ENCODE measurements at places on chromosomes 13 and 19.

DNA sequence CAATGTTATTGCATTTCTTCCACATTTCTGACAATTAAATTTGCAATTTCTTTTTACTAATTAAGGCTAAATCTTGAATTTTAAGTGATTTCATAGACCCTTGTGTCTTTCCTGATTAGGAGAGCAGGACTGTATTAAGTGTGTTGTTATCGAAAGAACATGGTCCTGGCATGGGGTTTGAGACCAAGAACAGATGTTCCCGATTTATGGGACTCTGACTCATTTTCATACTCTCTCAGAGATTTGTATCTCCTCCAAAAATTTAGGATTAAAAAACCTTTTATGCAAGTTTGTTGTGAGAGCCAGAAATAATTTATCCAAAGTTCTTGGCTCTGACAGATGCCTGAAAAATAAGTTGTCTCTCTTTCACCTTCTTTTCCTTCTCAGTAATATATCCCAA is 589.3 kb upstream of the ARGLU1 start:
- DNase-seq = no peak

DNA sequence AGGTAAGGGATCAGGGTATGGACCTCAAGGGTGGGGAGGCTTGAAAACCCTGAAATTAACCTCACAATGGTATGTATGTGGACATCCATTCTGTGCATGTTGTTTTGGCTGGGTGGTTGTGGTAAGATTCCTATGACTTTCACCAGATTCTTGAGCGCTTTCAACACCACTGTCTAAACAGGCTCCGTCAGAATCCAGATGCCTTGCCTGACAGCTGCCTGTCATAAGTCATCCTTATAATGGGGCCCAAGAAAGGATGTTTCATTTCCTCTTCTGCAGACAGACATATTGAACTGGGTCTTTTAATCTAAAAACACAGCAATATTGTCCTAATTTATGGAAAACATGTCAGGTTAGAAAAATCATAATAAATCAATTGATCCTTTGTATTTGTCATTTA is 41.3 kb downstream of the ALOX5AP start:
- no peak for DNase-seq

DNA sequence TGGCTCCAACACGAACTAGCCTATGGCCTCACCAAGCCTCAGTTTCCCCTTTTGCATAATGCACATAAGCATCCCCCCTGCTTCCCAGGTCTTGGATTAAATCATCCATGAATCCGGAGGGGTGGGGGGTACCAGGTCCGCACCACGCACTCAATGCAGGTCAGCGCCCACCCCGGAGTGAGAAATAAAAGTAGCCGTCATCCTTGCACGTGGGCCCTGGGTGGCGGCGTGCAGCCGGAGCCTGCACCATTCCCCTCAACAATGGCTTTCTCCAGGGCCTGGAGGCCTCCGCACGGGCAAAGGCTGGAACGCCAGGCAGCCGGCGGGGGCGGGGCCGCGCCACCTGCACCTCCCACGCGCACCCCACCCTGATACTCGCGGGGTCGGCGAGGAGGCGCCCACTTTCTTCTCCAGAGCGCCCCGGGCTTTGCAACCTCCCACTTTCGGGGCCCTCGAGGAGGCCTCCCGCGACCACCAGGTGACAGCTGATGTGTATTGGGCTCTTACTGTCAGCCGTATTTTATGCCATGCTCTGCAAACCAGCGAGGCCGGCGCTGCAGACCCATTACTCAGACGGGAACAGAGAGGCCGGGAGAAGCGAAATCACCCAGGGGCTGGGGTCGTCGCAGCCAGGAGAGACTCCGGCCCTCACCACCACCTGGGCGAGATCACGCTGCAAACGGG is 767 bp upstream of the GADD45B start:
- peak; percentile 36 for DNase-seq

DNA sequence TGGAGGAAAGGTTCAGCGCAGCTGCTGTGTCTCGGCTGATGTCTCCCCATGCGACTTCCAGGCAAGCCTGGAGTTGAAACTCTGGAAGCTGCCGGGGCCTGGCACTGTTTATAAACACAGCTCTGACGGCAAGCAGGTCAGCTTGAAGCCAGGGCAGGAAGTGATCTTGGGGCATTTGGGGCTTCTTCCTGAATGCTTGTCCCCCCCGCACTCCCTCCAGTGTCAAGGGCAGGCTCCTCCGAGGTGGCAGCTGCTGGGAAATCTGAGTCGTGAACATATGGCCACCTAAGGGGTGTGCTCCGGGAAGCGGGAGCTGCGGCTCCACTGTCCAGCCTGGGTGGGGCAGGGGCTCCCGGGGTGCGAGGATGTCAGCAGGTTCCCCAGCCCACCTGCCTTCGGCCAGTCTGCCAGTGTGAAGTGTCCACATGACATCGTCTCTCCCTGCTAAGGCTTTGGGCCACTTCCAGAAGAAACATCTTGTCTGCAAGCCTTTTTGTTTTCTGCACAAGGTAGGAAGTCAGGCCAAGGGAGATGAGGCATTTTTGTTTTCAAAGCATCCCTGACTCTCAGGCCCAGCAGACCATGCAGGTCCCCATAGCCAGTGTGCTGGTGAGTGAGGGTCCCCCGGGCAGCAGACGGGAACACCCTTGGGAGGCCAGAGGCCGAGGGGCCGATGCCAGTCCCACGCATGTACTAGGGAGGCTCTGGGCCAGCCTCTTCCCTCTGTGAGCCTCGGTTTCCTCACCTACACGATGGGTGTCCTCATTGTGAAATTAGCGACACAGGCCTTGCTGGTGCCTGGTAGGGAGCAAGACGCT is 2.7 kb downstream of the PIAS4 start:
- no peak for DNase-seq

GRCh38 chr19:3006075-3006767 is 22.9 kb downstream of the TLE2 start:
- DNase-seq = no peak

DNA sequence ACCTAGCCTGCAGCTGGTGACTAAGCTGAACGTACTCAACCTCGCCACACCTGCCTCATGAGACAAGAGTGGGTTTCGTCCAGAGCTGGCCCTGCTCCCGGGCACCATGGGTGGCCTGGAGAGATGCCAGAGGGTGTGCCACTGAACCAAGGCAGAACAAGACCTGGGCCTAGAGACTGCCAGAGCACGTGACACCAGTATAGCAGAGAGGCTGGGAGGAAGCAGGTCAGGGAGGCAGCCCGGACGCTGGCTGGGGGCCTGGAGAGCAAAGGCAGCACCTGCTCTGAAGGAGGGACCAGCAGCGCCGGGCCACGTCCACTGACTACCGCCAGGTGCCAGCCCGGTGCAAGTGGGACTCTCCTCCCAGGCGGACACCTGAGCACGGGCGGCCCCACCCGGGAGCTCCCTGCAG is 7.3 kb upstream of the C13orf46 start:
- no peak for DNase-seq

DNA sequence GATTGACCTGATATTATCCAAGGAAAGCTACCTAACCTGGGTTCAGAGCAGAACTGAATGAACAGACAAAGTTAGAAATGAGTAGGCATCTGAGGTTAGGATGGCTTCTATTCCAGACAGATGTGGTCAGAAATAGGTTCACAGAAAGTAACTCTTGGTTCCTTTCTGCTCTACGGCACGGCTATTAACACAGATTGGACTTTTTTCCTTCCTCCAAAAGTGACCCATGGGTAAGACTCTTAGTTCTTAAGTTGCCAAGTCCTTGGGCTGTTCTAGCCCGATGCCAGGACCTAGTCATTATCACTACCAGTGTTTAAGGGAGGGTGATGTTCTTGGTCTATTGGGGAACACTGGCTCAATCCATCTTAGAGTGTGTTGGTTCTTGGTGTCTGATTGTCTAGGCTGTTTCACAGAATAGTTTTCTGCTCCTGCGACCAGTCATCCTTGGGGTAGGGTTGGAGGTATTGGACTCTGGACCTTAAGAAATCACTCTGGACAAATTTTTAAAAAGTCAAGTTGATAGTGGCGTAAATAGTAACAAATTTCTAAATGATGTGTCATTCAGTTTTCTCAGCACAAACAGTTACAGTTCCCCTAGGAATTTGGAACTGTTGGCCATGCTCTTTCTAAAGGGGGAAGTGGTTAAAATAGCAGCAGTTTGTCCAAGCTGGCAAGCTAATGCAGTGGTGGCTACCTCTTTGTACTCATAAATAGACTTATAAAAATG is 60.1 kb upstream of the MYCBP2 start:
- DNase-seq = no peak

DNA sequence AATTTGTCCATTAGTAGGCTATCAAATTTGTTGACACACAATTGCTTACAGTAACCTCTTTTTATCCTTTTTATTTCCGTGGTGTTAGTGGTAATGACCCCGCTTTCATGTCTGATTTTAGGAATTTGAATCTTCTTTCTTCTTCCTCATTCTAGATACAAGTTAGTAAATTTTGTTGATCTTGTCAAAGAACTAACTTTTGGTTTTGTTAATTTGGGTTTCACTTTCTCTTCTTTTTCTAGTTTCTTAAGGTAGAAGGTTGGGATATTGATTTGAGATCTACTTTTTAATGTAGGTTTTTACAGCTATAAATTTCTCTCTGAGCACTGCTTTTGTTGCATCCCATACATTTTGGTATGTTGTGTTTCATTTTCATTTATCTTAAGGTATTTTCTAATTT is 53.3 kb upstream of the SLC7A1 start:
- DNase-seq = no peak

- no peak for DNase-seq
These were observed 20.3 kb downstream of the LYL1 start for GRCh38 chr19:13082192-13083007.

GRCh38 chr13:105165449-105166125 is 1369.9 kb downstream of the EFNB2 start:
- no peak for DNase-seq

DNA sequence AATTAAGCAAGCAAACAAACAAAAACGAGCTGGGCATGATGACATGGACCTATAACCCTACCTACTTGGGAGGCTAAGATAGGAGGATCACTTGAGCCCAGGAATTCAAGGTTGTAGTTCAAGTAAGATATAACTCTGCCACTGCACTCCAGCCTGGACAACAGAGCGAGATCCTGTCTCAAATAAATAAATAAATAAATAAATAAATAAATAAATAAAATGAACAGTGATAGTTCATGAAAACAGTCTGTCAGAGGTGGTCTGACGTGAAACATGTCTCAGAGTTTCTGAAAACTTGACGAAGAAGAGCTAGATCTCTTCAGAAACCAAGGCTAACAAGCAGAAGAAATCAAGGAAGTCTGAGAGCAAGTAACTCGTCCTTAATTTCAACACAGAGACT is 188.8 kb upstream of the GPC6 start:
- DNase-seq = no peak

DNA sequence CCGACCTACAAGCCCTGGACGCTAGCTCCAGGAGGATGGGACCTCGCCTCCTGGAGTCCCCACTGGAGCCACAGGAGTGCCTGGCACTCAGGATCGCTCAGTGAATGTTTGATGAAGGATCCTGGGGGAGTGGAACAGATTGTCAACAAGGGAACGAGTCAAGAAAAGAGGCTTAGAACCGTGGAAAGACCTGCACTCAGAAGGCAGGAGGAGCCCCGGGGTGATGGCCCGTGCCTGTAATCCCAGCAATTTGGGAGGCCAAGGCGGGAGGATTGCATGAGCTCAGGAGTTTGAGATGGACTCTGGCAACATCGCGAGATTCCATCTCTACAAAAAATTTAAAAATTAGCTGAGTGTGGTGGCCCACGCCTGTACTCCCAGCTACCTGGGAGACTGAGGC is 38.9 kb downstream of the ATP12A start:
- DNase-seq = no peak

DNA sequence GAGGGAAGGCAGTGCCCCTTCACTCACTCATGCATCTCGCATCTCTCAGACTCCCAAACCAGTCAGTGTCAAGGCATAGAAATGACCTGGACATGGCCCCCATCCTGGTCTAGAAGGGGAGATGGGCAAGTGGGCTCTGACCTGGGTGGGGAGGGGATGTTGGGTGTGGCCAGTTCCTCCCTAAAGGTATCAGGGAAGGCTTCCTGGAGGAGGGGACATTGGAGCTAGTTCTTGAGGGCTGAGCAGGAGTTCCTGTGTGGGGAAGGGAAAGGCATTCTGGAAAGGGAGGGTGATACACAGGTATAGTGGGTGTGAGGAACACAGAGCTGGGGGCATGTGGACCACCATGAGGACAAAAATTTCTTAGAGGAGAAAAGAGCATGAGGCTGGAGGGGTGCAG is 4.0 kb downstream of the IL4I1 start:
- DNase-seq = no peak

- no peak for DNase-seq
These were observed 328.5 kb downstream of the KLF5 start for GRCh38 chr13:73387318-73387717.

DNA sequence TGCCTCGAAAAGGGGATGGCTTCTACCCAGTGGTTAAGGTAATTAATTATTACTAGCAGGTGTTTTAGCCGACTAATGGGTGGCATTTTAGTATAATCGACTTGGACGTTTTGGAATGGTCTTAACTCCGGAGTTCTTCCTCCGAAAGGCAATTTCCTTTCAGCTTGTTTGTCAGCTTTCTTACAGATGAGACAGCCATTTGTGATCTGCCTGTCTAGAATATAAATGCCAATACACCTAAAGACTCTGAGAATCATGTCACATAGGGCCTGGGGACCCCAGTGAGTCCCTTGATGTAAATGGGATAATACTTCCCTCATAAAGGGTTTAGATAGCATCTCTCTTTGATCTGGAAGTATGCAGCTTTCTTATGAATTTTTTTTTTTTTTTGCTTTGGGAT is 41.9 kb upstream of the PSG9 start:
- DNase-seq = no peak

- DNase-seq = no peak
These were observed 56.2 kb downstream of the TRPM4 start for GRCh38 chr19:49213791-49214190.

DNA sequence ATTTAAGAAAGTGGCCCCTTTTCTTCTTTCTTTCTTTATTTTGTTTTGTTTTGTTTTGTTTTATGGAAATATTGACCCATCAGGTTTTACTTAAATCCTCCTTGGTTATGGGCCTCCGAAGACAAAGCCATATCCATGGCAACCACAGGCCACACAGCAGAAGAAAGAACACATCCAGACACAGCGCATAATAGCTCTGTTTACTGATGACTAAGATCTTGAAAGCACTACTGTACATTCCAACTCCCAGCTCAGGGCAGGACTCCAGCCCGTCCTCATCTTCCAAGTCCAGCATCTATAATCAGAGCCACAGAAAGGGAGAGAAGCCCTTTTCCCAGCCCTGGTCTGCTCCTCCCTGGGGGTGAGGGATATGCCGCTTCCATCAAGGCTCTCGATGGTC is 84.3 kb downstream of the NUFIP1 start:
- DNase-seq = no peak

DNA sequence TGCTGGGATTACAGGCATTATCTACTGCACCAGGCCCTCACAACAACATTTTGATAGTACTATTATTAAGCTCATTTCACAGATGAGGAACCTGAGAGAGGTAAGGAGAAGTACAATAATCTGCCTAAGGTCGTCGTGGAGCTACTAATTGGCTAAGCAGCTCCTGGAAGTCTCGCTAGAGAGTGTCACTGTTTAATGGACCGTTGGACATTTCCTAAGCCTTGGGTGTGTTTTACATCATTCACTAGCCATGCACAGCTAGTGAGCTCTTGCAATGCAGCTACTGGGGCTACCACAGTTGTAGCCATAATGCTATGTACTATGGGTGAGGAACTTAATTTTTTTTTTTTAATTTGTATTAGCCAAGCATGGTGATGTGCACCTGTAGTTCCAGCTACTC is 34.0 kb upstream of the OR1M1 start:
- no peak for DNase-seq

All from effector CD4-positive, alpha-beta T cell (primary cell).